Right renal cortex interstitium (tissue), 3 donors: ENCODE measurements at places on chromosomes 12 and 14.

GRCh38 chr12:114696443-114697242 lies 12.7 kb upstream of the TBX3 start:
- DNase-seq: no peak

DNA sequence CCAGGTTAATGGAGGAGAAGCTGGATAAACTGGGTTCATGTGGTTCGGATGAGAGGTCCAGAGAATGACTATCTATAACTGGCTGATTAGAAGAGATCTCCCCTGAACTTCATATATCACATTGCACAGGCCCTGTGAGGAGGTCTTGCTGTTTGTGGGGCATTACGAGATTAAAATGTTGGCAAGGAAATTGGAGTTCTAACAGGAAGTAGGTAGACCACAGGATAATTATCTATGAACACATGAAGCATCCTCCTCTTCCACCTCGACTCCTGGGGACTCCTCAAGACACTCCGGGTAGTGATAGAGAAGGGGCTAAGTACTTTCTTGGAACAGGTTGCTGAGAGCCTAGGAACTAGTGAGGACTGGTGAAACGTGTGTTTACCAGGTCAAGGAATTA lies 418.8 kb downstream of the KCNH5 start:
- DNase-seq: no peak

GRCh38 chr14:68384335-68384734 lies 408.5 kb downstream of the ZFP36L1 start:
- DNase-seq: no peak

GRCh38 chr14:40402957-40403356 lies 970.7 kb upstream of the FBXO33 start:
- no peak for DNase-seq

DNA sequence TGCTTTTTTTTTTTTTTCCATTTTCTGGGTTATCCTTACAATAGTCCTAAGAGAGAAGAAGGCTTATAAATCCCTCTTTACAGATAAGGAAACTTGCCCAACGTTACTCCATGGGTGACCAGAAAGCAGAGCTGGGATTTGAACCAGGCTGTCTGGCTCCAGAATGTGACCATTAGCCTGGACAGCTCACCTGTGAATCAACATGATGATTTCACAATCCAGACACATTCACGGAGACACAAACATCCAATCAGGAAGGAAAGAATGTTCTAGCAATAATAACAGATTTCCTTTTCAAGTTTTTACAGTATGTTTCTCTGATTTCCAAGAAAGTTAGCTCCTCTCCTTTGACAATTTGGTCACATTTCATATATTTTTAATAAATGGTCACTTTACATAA lies 118.3 kb downstream of the GALC start:
- no peak for DNase-seq
